ENCODE measurements at places on chromosomes 6 and 20. TPM values are rescaled to one million over a fixed set of nuclear protein-coding genes. Genes with fewer than 3 reads are reported as not detected.

DNA sequence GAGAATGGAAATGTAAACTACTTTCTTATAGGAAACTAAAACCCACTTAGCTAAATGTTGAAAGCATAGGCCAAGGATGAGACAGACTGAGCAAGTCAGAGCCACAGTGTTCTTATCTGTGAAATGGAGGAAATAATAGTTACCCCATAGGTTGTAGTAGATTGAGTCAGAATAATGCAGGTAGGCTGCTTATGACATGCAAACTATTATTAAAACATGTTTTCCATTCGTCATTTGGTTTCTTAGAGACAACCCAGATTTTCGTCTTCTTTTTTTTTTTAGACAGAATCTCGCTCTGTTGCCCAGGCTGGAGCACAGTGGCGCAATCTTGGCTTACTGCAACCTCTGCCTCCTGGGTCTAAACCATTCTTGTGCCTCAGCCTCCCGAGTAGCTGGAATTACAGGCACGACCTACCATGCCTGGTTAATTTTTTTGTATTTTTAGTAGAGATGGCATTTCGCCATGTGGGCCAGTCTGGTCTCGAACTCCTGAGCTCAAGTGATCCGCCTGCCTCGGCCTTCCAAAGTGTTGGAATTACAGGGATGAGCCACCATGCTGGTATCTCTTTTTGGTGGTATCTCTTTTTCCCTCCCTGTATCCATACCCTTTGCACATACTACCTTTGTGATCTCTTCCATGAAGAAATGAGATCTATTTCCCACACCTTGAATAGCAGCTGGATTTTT, 196.5 kb upstream of the ZNF217 start:
- no peak for DNase-seq

DNA sequence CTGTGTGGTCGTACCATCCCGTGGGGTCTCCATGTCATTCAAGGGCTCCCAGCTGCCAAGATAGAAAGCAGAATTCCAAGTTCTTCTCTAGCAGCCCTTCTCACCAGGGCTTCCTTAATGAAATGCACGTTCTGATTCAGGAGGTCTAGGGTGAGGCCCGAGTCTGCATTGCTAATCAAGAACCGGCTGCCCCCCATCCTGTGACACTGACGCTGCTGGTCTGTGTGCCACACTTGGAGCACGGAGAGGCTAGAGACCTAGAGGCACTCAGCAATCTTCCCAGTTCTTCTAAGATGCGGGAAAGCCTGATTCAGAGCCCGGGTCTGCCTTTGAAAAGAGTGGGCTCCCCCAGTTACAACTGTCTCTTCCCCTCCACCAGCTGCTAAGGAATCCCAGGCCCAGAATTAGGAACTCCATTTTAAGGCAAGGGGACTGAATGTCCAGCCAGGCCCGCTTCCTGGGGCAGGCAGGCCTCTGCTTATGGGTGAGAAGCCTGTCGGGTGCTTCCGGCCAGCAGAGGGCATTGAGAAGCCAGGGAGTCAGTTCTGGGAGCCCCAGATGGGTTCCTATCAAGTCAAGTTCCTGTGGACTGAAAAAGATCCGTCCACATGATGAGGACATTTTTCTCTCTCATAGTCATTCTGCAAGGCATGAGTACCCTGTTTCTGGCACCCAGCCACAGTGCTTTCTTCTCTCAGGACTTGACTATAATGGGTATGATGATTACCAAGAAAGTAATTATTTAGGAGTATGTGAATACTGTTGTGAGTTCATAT, 69.8 kb upstream of the RIN2 start:
- DNase-seq, result peak; percentile 91

GRCh38 chr20:36148439-36148838, 6.1 kb upstream of the EPB41L1 start:
- no peak for DNase-seq

- DNase-seq, result no peak
Measured at GRCh38 chr6:115634887-115635286, 425.8 kb downstream of the FRK start.

DNA sequence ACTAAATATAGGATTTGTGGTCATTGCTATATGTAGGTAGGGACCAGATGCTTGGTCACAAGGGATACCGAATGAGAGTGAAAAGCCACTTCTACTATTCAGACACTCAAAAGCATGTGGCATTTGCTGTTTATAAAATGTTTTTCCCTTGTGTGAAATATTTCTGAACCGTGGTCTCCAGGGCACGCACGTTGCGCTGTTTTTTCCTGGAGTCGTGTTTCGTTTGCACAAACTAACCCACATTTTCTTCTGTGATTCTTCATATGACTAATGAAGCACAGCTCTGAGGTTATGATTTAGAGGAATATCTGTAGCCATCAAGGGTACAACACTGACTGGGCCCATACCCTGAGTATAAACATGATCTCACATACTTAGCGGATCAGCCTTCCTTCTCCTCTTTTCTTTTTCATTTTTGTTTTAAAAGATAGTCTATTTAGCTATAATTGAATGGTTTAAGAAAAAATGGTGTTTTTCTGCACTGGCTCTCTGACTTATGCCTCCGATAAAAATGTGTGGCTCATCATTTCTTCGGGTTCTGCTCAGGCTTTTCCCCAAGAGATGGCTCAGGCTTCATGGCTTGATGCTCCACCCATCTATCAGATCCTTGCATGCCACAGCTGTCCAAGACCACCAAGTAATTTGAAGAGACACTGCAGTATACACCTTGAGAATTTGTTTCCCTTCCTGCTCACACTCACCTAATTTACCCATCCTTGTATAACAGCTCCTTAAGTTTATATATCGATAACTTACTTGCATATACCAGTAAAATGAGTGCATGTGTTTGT, 59.9 kb upstream of the HBS1L start:
- no peak for DNase-seq

GRCh38 chr6:169533301-169534038, 168.4 kb downstream of the WDR27 start:
- DNase-seq, result no peak

DNA sequence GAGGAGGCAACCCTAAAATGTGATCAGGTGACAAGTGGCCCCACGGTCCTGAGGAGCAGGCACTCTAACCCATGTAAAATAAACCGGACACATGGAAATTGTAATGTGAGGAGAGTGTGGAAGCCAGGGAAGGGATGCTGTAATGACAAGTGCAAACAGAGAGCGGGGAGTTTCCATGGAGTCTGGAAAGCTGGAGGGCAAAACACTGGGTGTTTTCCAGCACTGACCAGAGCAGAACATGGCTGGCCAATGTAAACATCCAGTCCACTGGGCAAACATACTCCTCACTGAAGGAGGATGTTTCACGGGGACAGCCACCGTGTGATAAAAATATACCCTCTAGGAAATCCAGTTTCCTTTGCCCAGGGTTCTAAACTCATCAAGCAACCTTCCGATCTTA, 219.0 kb upstream of the JARID2 start:
- peak; percentile 48 for DNase-seq

- DNase-seq, result peak; percentile 77
Measured at GRCh38 chr20:63682384-63683139, 13.9 kb upstream of the TNFRSF6B start.

DNA sequence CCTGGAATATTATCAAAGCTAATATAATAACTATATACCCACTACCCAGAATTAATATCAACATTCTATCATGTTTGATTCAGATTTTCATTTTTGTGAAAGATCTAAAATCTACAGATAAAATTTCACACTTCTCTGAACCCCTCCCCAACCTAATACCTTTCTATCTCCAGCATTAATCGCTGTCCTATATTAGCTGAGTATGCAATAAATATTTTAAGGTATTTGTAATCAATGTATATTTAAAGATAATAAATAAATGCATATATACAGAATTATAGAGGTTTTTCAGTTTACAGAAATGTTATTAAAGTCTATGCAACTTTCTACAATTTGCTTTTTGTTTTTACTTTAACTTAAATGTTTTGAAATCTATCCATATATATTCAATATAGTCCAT, 156.7 kb upstream of the NRSN1 start:
- DNase-seq, result no peak

- DNase-seq, result no peak
Measured at GRCh38 chr6:18246205-18246604, 18.1 kb downstream of the DEK start.

DNA sequence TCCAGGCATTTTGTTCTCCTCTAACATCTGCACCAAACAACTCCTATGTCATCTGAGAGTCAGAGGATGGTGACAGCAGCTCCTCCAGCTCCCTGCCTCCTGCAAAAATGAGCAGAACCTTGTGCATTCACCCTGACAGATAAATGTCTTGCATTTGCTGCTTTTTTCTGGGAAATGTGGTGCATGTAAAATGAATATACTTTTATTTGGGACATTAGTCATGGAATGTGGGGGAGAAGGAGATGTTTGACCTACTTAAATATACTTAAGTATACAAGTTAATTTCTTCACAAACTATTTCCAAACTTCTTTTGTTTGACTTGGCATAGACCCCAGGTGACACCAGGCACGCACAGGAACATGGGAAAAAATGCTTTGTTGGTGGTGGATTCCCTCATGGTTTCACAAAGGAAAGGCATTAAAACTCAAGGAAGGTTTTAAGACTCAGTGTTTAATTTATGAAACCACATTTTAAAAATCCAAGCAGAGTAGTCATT, 181.8 kb upstream of the MCHR2 start:
- DNase-seq, result no peak

GRCh38 chr6:132816660-132817059, 2.3 kb downstream of the RPS12 start:
- no peak for DNase-seq

The CLPSL2 gene
- not detected for polyA plus RNA-seq

The TCF15 gene
- 7.4 TPM for polyA plus RNA-seq

The SLC17A3 gene
- not detected for polyA plus RNA-seq

The DNMT3B gene
- polyA plus RNA-seq, result 0.52 TPM

The KCNQ2 gene
- under 0.01 TPM for polyA plus RNA-seq

Measured in right cardiac atrium (tissue), 5 donors.